ENCODE measurements at places on chromosomes 6 and 20.

DNA sequence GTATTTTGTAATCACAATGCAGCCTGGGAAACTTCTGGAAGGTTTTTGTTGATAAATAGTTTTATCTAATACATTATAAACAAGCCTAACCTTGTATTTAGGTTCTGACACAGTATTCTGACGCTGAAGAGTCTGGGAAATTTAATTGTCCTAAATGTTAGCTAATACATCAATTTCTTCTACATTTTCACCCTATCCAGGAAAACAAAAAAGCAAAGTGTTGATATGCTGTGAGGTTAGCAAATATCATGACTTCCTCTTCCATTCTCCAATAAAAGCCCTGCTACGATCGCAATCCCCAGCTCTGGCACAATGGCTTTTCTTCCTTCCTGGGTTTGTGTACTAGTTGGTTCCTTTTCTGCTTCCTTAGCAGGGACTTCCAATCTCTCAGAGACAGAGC lies at the start of gene C6orf58:
TSS of gene C6orf58 (plus strand) at position 301 of the 400 bp plus-strand sequence. CDS start at position 313, 12 bp downstream.
- DNase-seq, result no peak

- no peak for DNase-seq
These were observed 2.0 kb downstream of the TRAM2 start for GRCh38 chr6:52574709-52575501.

DNA sequence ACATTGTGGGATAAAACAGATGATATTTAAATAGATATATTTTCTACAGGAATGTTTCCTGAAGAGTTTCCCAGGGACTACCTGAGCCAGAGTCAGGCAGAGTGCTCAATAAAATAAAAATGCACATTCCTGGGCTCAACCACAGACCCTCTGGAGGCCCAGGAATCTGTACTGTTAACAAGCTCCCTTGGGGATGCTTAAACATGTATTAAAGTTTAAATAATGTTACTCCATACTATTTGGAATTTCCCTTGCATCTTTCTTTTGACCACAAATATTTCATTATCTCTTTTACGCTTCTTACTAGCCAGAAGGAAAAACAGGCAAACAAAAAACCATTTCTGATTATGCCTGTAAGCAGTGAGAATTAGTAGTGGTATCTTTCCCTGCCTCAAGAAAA lies 42.3 kb downstream of the GPR63 start:
- no peak for DNase-seq

DNA sequence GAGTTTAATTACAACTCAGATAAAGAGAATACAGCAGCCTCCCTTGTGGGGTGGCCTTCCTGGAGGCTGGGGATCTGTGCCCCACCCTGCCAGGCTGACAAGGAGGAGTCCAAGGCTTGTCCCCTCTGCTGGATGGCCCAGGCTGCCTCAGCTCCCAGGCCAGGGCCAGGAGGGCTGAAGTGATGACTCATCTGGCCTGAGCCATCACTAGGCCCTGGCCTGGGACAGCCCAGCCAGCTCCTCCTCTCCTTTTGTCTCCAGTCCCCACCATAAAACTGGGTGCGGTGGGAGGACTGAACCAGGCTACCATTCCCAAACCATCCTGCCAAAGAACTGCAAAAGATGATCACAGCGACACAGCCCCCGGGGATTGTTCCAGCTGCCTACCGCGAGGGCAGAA lies 15.0 kb downstream of the GRM4 start:
- DNase-seq, result no peak

GRCh38 chr20:856361-856775 lies 22.9 kb downstream of the FAM110A start:
- no peak for DNase-seq

GRCh38 chr6:122718616-122719015 lies 60.9 kb upstream of the FABP7 start:
- DNase-seq, result no peak

DNA sequence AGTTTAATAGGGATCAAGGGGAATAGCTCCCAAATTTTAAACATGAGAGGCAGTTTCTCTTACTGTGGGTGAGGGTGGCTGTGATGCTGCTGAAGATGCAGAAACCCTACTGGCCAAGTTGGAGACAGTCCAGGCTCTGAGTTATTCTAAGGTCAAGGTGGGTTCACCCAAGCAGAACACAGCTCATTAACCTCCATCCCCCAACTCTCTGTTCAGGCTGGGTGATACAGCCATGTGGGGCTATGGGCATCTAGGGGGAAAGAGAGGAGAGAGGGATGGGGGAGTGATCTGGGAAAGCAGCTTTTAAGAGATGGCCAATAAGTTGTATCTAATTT lies 18.9 kb upstream of the TRAM2 start:
- no peak for DNase-seq

DNA sequence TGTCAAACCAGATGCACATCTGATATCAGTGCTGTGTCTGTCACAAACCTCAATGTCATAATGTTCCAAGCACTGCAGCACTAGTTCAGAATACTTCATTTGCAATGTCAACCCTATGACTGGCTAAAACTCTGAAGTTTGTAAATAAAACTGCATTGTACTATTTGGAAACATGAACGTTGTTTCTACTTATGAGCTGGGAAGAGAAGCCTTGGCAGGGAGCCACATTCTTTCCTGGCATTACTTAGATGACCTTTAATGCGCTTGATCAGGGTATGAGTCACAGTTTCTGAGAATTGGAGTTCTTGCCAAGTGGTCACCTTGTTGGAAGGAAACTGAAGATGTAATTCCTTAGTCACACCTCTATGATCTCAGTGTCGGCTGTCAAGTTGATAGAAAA lies 664.8 kb upstream of the MMS22L start:
- DNase-seq, result no peak

DNA sequence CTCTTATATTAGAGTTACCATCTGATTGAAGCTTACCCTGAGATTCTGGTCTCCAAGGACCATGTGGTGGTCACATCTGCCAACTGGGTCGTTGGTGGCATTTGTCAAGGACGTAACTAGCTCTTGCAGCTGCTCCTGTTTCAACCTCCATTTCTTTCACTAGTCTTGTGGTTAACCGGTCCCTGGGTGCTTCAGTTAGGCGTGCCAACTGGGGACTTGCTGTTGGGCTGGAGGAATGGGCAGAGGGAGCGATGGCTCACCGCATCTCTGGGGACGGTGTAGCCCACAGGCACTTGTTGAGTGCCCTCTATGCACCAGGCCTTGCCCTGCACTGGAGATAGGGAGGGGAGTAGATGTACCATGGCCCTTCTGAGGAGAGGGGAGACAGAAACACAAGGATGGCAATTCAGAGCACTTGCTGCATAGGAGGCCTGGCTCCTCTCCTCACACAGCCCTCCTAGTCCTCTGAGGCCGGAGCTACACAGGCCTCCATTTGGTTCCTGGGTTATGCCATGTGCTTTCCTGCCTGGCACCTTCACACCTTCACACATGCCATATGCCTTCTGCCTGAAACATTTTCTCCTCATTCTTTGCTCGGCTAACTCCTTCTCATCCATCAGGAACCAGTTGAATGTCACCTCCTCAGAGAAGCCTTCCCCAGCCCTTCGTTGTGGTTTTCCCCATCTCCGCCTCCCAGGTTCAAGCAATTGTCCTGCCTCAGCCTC lies 20.0 kb upstream of the ASXL1 start:
- DNase-seq, result no peak

DNA sequence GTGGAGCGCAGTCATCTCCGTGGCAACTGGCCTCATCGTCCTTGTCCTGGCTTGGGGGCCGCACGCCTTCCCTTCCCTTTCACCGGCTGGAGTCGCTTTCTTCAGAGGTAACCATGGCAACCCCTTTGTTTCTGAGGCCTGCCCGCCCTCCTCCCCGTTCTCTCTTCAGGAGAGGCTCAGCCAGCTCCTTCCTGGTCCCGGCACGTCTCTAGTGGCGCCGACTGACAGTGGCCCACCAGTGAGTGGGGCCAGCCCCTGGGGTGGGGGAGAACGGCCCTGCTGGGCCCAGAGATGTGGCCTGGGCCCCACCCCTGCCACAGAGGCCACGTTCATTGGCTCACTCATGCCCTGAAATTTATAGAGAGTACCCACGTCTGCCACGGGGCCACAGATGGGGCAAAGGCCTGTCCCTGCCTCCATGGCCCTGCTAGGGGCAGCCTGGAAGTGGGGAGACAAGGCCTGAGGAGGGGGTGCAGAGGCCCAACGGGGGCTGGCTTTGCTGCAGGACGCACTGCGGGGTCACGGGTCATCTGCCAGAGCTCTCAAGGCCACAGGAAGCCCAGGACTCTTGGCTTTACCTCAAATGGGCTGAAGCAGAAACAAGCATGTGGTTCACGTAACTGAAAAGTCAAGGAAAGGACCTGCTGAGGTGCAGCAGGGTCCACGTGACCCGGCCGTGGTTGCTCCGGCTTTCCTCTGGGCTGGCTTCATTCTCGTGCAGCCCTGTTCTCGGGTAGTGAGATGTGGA lies 1.4 kb upstream of the OSBPL2 start:
- peak; percentile 89 for DNase-seq

DNA sequence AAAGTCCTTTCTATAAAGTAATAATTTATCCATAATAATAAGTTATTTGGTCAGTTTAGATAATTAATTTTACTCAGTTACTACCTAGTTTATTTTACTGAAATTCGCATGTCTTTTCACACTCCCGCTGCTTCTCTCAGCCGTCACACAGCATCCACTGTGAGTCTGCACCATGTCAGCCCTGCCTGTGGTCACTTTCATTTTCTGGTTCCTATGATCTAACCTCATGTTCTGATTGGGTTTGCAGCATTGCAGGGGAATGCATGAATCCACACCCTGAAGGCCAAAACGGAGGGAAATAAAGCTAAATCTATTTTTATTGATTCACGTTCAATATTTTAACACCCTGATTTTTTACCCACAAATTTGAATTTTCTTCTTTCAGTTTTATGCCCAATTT lies 47.4 kb downstream of the PDE10A start:
- DNase-seq, result no peak

- no peak for DNase-seq
These were observed 230.9 kb downstream of the FOXC1 start for GRCh38 chr6:1840491-1841121.

DNA sequence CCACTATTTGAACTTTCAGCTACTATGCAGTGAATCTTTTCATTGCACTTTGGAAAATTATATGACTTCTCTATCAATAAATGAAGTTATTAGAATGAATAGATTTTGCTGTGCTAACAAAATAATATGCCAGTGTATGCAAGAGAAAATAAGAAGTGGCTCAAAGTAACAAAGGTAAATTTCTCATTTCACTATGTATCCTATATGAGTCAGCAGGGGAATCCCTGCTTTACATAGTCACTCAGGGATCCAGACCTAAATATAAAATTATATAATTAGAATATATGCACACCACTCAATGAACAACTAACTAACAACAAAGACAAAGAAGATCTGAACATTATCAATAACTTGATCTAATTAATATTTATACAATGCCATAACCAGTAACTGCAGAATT lies 390.8 kb upstream of the IRAK1BP1 start:
- DNase-seq, result no peak

DNA sequence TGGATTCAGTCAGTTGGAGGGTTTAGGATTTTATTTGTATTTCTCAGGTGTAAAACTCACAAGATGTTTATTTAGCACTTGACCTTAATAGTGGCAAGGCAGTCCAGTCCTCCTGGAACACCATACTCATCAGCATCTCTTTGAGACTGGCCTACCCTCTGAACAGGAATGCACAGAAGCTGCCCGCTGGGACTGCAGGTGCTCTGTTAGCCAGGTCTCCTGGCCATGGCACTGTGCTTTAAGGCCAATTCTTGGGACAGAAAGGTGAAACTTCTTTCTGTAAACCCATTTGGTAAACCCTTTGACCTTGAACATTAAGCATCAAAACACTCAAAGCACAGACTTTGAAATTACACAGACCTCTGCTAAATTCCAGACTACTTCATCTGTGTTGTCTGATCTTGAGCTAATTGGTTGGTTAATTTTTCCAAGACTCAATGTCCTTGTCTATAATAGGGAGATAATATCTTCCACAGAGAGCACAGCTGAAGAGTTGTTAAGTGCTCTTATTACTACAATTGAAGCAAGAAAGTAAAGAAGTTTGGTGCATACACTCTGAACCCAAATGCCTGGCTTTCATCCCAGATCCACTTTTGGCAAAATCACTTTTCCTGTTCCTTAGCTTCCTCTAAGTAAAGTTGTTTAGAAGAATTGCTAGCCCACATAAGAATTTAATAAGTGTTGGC lies 54.9 kb upstream of the NT5E start:
- no peak for DNase-seq

DNA sequence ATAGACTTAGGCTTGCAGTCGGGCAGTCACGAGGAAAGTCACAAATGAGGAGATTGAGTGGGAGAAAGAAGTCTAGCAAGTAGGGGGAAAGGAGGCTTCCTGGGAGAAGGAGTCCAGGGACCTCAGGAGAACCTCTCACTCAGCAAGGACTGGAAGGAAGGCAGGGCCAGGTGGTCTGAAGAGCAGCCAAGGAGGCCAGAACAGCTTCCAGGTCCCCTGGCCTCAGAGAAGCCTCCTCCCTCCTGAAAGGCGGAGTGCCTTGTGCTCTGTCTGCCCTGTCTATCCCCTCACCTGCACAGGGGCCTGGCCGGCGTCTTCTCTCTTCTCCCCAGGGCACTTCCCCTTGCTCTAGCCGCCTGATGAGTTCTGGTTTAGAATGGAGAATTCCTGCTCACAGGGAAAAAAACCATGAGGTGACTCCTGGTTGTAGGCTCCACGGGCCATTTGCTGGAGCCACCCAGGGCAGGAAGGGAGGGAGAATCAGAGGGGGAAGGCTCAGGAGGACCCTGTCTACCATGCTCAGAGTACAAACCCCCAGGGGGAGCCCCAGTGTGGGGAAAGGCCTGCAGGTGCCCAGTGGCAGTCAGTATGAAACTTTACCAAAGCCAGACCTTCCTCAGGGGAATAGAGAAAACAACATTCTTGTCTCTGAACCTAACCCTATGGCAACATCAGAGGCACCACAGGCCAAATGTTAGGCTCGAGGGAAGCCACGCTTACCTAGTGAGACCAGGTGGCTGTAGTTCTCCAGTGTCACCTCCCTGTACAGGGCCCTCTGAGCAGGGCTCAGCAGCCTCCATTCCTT lies 11.2 kb downstream of the ZNF337 start:
- no peak for DNase-seq

DNA sequence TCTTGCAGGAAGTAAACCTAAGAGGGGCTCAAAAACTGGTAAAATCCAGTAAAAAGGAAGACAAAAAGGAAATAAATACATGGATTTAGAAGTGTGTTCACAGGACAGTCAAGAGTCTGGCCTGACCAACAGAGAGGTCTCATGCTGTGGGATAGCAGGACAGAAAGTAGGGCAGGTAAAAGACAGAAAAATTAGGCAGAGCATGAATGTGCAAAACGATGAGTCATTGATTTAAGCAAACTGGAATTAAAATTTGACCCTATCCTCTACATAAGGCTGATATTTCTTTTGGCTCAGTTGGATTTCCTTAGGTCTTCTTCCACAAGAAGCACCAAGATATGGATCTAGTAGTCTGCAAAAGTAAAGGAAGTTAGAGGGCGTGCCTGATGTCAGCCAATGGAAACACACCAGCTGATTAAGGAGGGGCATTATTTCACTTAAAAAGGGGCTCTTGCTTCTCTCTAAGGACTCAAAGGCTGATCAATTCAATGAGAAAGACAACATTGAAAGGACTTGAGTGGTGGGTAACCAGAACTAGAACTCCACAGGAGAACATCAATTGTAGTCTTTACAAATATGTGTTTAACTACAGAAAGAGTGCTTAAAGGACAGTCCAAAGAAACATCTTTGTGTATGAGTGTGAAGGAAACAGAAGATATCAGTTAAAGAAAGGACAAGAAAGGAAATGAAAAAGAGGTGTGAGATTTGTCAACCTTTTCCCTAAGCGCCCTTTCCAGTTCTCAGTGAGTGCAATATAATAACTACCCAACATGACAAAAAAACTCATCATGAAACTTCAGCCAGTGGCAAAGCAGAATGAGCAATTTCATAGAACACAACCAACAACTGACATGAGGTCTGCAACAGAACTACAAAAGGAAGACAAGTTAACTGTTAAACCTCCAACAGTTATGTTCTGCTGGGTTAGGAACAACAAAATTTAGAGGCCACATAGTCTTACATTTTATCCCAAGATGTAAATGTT lies 19.4 kb upstream of the MYB start:
- no peak for DNase-seq
